Ecto neural progenitor cell (in vitro differentiated cells): ENCODE measurements at places on chromosomes 6 and 20.

DNA sequence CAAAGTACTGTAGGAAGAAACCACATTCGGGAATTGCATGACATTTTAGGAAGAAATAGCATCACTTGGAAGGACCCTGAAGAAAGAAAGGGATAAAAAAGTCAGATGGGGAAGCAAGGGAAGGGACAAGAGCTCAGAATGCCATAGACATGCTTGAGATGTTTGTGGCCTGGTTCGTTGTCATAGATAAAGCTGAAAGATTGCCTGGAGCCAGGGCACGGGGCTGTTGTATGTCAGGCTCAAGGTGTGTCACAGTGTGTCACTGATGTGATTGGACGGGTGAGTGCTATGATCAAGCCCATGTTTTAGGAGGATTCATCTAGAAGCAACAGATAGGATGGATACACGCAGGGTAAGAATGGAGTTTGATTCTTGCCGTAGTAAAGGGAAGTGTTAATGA lies 216.2 kb upstream of the SOX4 start:
- no peak for DNase-seq

DNA sequence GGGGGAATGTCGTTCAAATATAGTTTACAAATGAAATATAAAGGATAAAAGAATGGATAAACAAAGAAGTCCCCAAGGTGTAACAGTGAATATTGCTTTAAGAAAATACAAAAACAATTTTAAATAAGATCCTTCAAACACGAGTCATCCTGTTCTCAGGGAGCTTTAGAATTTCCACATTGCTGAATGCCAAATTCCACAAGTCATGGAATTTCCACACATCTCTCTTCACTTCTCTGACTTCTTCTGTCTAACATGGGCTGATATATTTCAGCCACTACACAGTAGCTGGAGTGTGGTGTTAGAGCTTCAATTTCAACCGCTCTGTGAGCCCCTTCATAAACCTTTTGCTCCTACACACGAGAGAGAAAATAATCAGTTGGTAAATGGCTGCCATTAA lies 28.0 kb downstream of the IL22RA2 start:
- no peak for DNase-seq

- DNase-seq: no peak
Observed at GRCh38 chr6:141264101-141264500, 868.6 kb upstream of the GJE1 start.

DNA sequence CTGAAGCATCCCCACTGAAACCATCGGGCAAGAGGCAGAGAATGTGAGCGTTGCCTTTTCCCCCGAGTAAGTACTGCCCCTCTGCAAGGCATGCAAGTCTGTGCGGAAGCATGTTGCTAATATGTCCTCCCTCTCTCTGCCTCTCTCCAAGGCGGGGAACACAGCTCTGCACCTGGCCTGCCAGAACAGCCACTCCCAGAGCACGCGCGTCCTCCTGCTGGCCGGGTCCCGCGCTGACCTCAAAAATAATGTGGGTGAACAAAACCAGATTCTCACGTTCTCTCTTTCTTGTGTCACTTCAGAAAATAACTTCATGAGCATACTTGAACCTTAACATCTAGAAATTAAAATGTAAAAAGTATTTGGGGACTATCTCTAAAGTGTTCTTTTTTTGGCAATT lies 26.4 kb downstream of the LYRM2 start:
- DNase-seq: peak; percentile 48

DNA sequence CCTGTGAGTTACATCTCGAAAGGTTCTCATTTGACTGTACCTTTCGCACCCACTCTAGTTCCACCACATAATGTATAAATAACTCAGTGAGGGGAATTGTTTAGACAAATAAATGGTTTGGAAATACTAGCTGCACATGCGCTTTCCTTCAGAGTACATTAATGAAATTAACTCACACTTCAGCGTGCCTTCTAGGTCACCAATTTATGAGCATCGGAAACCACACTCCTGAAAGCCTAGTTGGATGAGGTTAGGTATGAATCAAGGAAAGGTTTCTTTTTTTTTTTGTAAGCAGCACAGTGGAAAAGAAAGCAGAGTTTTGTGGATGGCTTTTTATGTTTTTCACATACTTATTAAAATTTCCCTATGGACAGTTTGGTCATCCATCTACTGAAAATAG lies 247.8 kb upstream of the TCF21 start:
- no peak for DNase-seq

DNA sequence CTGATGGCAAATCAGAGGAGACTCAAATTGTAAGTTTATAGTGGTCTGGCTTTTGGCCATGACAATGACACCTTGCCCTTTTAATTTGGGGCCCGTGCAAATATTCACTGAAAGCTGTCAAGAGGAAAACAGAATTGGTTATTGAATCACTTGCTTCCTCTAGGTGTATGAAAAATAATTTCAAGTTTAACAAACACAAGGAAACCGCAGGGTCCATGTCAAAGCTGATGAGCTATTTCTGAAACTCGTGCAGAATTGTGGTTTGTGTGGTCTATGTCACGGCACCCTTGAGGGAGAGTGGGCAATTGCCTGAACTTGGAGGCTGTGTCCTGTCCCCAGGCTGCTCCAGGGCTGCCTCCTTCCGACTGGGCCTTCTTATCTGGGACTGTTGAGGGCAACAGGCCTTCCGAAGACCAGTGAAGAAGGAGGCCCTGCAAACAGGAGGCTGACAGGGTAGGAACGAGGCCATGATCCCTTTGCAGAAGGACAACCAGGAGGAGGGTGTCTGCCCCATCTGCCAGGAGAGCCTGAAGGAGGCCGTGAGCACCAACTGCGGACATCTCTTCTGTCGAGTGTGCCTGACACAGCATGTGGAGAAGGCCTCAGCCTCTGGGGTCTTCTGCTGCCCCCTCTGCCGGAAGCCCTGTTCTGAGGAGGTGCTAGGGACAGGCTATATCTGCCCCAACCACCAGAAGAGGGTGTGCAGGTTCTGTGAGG lies 788 bp downstream of the TRIM40 start:
- DNase-seq: no peak

DNA sequence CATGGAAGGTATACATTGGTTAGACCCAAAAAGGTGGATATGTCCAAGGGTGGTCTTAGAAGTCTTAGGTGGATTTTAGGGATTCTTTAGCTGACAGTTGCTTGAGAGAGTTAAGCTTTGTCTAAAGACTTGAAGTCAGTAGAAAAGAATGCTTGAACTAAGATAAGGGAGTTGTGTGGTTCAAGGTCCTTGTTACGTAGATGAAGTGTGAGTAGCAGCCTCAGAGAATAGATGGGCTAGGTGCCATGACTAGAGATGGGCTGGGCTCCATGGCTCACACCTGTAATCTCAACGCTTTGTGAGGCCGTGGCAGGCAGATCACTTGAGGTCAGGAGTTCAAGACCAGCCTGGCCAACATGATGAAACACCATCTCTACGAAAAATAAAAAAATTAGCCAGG lies 1.7 kb downstream of the SHLD1 start:
- no peak for DNase-seq

DNA sequence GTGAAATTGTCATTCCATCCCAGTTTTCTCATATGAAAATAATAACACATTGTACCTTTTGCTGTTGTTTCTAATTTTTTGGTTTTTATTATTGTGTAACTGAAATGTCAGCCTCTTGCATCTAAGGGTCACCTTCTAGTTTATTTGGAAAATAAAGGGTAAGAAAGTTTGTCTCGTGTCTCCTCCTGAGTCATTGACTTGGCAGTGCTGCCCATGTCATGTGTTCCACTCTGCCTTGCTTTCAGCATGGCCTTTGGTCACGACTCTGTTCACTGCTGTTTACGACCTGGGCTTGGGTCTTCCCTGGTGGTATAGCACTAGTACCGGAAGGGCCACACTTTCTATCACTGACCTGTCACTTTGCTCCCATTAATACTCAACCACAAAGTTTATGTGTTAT lies 171.4 kb upstream of the RSPO3 start:
- DNase-seq: no peak

DNA sequence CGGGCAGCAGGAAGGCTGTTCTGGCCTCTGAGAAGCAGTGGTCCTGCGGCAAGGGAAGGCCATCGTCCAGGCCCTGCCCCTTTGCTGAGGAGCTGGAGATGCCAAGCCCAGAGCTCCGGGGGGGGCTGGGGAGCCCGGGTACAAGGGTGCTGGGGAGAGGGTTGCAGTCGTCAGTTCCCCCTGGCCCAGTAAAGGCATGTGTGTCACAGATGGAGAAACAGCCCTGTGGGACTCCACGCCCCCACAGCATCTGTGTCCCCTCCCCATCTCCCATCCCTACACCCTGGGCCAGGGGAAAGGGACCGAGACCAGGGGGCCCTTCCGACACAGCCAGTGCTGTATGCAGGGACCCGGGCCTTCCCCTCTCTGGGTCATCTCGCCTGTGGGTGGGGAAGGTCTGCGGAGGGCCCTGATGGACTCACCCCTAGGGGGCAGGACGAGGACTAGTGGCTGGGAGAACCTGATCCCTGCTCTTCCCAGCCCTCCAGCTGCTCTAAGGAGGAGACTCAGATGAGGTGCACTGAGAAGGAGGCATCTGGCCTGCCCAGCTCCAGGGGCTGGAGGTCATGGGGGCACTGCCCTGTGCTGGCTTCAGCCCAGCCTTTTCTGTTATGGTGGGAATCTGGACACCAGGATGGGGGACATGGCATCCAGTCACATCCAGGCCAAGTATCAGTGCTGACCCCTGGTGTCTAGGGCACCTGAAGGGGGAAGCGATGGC lies 609 bp downstream of the MYL9 start:
- peak; percentile 83 for DNase-seq

GRCh38 chr6:15997586-15998388 lies 131.1 kb upstream of the MYLIP start:
- DNase-seq: no peak

GRCh38 chr6:137217801-137218472 lies 1.2 kb downstream of the IFNGR1 start:
- DNase-seq: no peak

DNA sequence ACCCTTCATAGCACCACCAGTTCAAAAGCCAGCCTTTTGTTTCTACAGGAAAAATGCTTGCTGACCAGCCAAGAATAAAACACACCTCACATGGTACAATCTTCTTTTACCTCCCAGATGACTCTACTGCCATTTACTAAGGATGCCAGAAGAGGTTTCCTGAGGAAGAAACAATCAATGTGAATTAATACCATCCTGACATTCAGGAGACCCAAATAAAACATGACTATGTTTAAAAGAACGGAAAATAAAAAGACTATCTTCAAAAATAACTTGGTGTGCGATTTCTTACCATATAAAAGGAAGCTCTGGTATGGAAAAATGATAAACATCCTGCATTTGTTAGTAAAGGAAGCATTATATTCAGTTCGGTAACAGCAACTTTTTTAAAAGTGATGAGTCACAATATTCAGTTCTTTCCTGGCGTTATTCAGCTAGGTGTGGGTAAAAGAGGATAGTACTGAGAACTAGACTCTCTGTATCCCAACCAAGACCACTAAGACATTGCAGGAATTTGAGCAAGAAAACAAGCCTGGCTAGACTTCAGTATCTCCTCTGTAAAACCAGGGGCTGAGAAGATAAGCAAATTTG lies 16.3 kb downstream of the COL21A1 start:
- DNase-seq: no peak

DNA sequence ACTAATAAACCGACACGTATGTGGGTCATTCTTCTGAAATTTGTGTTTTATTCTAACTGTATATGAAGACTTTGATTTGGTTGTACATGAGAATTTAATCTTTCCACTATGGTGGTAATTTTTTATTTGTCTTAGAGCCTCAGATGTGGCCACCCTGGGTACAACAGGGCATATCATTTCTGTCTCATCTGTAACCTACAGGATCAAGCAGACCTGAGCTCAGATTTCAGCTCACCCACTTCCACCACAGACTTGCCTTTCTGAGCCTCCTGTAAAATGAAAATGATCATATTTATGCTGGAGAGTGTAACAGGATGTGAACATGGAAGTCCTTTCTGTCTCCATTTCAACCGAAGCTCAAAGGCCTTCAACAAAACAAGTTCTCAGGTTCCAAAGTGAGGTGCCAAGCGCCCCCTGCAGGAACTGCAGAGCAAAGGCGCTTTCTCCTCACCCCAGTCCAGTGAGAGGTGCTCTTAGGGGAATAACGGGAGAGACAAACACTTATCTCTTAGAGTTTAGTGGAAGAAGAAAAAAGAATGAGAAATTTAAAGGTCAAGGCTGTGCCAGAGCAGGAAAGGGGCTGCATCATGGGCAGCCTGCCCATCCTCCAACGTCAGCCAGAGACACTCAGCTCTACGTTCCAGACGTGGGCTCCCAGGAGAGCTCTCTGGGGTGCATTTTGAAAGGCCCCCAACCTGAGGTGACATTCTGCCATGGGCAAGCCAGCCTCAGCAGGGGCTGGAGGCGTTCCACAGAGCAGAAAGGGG lies 23.0 kb upstream of the CD24 start:
- peak; percentile 78 for DNase-seq

DNA sequence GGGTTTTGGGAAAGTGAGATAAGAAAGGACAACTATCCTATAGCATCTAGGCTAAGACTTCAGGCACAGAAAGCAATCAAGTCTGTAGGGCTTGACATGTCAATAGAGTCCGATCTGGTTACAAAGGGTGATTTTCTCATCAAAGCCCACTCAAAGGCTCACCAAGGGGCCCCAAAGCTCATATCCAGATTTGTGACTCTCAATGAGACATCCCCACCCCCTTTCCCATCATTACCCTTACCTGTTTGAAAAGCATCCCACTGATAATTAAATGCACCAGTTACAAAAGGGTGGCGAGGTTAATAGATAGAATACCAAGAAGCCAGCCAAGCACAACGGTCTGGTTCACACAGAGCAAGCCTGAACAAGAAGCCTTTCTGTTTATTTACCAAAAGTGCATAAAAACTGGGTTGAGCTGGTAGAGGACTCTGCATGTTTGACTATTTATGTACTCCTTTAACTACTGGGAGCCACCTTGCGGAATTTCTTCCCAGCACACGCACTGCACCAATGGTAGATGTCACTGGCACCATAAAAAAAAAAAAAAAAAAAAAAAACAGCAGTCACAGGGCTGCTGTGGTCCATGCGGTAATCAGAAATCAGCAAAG lies 6.1 kb downstream of the JAG1 start:
- no peak for DNase-seq

- DNase-seq: no peak
Observed at GRCh38 chr6:81451787-81452186, 300.7 kb downstream of the TENT5A start.

DNA sequence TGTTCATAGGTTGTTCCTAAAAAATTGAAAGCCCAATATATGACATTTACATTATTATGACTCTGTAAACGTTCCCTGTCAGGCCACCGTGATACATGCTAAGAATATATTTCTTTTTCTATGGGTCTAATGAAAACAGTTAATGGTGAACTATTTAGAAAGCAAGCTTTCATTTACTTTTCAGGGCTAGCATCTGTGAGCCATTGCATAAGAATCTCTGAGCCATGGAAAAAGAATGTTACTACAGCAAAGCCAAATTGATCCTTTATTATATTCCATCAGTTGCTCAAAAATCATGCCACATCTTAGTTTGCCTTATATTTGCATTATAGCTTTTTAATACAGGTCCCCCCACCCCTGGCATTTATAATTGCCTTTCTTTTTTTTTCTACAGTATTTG lies 275.5 kb downstream of the ZFAND3 start:
- DNase-seq: no peak
